ENCODE measurements at places on chromosomes 5 and 9. TPM values are rescaled to one million over a fixed set of nuclear protein-coding genes. Genes with fewer than 3 reads are reported as not detected.

FUBP3 gene
- total RNA-seq: 18.8 TPM

LOX gene
- 50.1 TPM for total RNA-seq

RGS7BP gene
- 1.6 TPM for total RNA-seq

PCDHA1 gene
- not detected for total RNA-seq

FOXD4L4 gene
- under 0.01 TPM for total RNA-seq

TOR1B gene
- 15.7 TPM for total RNA-seq

Data from skeletal muscle tissue (tissue), 5 donors.